ENCODE measurements at places on chromosomes 12 and 14.

DNA sequence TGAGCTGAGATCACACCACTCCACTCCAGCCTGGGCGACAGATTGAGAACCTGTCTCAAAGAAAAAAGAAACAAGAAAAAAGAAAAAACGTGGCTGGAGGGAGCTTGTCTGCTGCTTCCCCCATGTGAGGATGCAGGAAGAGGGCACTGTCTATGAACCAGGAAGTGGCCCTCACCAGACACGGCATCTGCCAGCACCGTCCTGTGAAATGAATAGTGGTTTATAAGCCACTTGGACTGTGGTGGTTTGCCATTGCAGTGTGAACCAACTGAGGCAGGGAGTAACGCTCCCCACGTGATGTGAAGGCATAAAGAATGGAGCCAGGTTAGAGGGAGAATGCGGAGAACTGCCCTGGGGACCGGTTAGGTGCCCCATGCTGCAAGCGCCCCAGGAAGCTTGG, 4.5 kb upstream of the BRF1 start:
- DNase-seq, result no peak

- no peak for DNase-seq
Observed at GRCh38 chr14:37272569-37272968, 74.8 kb downstream of the MIPOL1 start.

- DNase-seq, result no peak
Observed at GRCh38 chr12:65896743-65897142, 72.5 kb downstream of the HMGA2 start.

DNA sequence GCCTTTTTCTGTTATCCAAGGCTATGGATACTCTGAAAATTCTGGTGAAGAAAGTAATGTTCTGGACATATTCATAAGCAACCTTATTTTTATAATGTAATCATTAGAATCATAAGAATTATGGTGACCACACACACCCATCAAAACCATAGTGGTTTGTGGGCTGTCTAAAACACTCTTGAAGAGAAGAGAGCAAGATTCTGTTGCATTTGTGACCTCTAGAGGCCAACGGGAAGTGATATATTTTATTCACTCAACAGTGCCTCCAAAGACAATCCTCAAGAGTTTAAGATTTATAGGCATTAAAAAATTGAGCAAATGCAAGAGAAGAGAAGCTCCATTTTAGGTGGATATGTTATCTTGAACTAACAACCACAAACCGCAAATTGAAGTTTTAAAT, 68.5 kb upstream of the LGR5 start:
- no peak for DNase-seq

DNA sequence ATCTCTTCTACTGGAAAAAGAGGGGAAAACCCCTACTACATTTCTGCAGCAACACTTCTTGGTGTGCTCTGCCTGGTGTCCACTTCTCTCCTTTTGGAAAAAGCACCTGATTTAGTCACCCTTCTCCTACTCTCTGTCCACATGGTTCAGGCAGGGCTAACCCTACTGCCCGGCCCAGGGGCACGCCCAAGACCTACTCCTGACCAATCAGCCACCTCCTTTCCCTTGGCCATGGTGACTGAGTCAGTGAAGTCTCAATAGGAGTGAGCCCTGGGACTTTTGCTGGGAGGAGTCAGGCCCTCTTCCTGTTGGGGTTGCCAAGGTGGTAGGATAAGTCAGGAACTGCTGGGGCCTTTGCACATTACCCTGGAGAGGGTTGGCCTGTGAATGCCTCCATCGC, 52.5 kb upstream of the MYL2 start:
- DNase-seq, result no peak

- peak; percentile 4 for DNase-seq
Observed at GRCh38 chr12:108017472-108018057, 111.5 kb upstream of the WSCD2 start.

GRCh38 chr12:108815875-108816594, 41.3 kb downstream of the SSH1 start:
- no peak for DNase-seq

All from substantia nigra (tissue), 51 donors.